Stimulated activated CD4-positive, alpha-beta T cell treated with anti-CD3 and anti-CD28 coated beads, Interleukin-4, amount 100 ng/mL, for 48 hours (primary cell): ENCODE measurements at places on chromosomes 3 and 15.
A peak's percentile ranks its signal among the peaks of the same experiment; 100 is the strongest.

DNA sequence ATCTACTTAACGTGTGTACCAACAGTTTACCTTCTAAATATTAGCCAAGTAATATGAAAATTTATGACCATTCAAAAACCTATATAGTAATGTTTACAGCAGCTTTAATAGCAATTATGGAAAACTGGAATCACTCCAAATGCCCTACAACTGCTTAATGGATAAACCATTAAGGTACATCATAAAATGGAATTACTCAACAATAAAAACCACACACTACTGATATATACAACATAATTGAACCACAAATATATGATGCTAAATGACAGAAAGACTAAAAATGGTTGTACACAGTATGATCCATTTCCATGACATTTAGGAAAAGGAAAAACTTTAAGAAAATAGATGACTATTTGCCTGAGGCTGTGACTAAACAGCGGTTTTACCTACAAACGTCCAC is 467.1 kb upstream of the EPHA6 start:
- DNase-seq: no peak

DNA sequence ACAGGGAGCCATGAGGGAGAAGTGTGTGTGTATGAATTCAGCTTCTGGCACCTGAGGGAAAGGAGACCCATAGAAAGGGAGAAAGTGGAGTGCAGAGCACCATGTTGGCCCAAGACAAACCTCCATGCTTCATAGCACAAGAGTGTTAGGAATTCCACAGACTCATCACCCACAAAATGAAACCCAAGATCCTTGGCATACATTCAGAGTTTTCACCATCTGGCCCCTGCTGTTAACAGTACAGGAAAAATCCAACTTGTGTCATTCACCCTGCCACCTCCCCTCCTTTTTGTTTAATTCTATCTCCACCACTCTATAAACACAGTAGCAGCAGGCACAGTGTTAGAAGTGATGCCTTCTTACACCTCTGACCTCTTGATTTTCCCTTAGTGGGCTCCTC is 60.0 kb upstream of the MNS1 start:
- no peak for DNase-seq

DNA sequence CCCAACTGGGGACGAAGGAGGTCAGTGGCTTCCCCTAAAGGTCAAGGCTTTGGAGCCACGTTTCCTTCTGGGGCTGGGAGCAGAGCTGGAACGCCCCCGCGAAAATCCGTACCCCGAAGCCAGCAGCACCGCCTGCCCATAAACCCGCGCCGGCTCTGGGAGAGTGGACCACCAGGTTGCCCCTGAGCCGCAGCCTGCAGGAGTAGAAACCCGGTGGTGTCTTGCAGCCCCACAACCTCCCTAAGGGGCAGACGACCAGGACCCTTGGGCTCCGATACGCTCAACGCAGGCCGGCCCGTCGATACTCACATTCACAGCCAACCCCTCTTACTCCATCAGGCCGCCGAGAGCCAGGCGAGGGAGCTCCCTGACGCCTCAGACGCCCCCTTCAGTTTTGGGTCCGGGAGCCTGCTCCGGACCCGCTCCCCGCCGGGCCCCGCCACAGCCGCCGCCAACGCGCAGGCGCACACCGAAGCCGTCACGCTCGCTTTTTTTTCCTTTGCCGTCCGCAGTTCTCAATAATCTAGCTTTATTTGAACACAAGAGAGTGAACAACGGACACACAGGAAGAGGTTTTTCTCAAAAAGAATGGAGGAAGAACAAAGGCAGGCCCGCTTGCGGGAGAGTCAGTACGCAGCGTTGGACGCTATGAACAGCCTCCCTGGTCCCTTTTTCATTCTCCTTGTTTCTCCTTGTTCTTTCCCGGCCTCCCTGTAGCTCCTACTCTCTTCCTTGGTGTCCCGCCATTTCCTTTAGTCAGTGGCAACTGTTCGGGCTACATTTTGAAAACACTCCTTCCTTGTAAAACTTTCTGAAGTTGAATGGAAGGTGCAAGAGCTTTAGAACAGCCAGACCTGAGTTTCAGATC is at the start of gene ZNF106:
ZNF106 (minus strand) TSS at position 471 of the 868 bp plus-strand sequence. CDS start 18,852 bp downstream, outside the sequence.
- DNase-seq: peak; percentile 74

DNA sequence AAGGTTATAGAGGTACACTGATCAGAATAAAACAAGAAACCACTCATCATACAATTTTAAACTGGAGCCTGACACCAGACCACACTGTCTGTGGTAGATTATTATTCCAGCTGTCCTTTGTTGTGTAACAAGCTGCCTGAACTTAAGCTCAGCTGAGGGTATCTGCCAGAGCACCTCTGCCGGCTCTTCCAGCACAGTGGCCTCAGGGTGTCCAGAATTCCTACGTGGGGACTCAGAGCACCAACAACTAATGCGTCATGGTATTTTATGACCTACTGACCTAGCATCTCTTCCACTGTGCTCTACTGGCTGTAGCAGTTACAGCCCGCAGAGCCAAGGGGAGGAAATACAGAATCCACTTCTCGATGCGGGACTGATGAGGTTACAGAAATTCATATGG is 15.6 kb upstream of the RAF1 start:
- no peak for DNase-seq

- DNase-seq: no peak
Observed at GRCh38 chr3:173630849-173631248, 233.3 kb downstream of the NLGN1 start.

DNA sequence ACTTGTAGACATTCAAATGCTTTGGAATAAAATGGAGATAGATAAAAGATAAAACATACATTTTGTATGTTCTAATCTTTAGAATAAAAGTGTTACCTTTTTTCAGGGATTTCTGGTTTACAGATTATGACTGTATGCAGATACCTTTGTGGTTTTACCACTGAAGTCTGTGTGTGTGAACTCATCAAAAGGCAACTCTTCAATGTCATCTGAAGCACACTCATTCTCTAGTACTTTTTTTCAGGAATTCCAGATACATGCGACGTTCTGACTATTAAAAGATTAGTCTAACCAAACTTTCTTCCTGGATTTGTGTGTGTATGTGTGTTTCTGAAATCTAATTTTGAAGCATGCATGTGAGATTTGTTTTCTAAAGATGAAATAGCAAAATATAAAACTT is 188.6 kb downstream of the NLGN1 start:
- DNase-seq: no peak

DNA sequence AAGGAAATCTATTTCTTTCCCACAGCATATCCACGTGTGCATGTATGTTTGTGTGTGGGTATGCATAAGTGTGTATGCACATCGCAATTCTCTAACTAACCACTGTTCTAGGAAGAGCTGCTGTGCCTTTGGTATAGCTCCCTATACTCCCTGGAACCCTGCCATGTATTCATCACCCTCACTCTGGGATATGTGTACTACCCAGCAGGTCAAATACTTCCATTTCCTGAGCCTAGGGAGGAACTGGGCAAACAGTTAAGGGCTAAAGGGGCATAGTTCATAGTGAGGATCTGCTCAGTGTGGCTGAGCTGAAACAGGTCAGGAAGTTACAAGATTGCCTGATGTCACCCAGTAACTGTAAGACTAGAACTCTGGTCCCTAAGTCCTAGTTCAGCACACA is 260.4 kb downstream of the RPLP1 start:
- DNase-seq: no peak

DNA sequence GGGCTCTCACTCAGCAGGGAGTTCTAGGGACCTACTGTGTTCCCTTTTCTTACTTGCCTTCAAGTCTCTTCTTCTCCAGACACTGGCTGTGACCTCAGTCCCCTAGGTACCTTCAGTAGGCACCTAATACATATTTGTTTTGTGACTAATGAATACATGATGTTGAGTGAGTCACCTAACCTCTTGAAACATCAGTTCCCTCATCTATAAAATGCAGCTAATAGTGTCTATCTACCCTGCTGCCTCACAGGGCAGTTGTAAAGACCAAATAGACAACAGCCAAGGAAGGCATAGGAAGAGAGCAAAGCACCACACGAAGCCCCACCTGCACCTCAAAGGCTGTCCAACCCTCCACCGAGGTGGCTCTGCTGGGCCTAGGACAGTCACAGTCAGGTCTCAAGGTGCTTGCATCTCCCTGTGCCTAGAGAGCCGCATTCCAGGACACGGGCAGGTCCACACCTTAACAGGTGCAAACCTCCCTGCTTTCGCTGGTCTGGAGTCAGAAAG is 29.1 kb downstream of the DAPK2 start:
- no peak for DNase-seq

DNA sequence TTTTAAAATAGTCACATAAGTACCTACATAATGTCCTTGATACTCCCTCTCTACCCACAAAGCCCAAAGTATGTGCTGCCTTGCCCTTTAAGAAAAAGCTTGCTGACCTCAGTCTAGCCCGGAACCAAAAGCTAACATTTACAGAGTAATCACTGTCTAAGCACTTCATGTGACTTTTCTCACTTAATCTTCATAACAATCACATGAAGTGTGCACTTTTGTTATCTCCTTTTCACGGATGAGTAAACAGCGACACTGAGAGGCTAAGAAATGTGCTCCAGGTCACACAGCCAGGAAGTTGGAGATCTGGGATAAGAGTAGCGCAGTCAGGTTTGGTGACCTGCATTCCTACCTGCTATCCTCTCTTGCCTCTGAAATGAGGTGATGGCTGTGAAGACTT is 194.0 kb downstream of the ITPR1 start:
- no peak for DNase-seq
